Right lobe of liver (tissue), 6 donors: ENCODE measurements at places on chromosomes 1 and 21. TPM values are rescaled to one million over a fixed set of nuclear protein-coding genes. Genes with fewer than 3 reads are reported as not detected.

Gene NBPF6
- not detected for total RNA-seq

Gene TMEM81
- total RNA-seq, result 2.2 TPM

Gene C1orf146
- total RNA-seq, result not detected

DNA sequence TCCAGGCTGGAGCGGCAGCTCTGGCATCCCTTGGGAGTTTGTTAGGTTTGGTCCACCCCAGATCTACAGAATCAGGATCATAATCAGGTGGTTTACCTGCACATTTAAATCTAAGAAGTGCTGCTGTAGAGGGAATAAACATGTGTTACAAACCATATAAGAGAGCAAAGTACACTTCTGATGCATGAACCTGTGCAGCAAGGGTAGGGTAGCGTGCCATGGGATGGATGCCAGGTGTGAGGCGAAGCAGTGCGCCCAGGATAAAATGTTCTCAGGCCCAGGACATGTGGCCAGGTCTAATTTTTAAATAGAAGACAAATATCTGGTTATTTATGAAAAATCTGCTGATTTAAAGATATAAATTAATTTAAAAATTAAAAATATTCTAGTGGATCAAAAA, 308.8 kb upstream of the USP24 start:
- no peak overlapping the region for H3K4me3 ChIP-seq
- H3K27me3 ChIP-seq, result no peaks in the 10 kb centered on the region
- H3K4me1 ChIP-seq, result no peaks in the 10 kb centered on the region
- peak; percentile 51 for DNase-seq
- no peak overlapping the region for H3K27ac ChIP-seq

GRCh38 chr1:153322568-153322967, 9.8 kb upstream of the PGLYRP3 start:
- H3K4me3 ChIP-seq, result no peak overlapping the region
- H3K27me3 ChIP-seq, result no peaks in the 10 kb centered on the region
- H3K36me3 ChIP-seq, result no peaks in the 10 kb centered on the region
- no peaks in the 10 kb centered on the region for H3K4me1 ChIP-seq
- no peak for DNase-seq

DNA sequence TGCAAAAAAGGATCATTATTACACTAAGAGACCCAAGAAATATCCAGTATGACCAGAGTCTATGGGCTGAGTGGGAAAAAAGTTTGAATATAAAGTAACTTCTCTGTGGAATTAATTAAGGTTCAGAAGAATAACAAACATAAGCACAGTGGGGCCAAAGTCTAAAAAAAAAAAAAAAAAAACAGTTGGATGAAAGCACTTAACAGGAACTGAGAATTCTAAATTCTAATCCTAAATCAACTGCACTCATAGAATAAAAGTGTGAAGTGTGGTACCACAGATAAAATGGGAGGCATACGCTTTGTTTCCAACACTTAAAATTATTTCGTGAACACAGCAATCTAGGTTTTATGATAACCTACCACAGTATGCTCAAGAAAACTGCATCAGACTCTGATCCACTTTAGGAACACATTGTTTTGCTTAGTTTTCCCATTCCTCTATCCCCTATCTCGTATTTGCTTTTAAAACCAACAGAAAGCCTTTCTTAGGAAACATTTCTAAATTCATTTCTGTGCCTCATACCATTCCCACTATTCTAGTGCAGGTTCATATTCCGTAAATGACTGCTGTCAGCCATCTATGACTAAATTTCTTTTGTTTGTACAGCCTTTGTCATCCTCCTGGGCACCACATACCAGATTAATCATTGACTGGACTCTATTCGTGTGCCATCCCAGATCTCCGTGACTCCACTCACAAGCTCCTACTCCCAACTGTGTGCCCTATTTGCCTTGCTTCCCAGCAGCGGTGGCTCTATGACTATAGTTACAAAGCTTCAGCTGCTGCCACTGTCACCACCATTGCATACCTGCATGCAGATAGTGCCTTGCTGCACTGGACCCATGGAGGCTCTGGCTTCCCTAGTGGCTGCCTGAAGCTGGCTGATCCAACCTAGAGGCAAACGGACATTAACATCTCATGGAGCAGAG, 24.9 kb downstream of the CHML start:
- H3K4me1 ChIP-seq, result no peaks in the 10 kb centered on the region
- peak overlapping the region; percentile 22 for H3K4me3 ChIP-seq
- no peaks in the 10 kb centered on the region for H3K36me3 ChIP-seq
- no peaks in the 10 kb centered on the region for H3K27me3 ChIP-seq
- H3K27ac ChIP-seq, result peak overlapping the region; percentile 75
- DNase-seq, result peak; percentile 76

- H3K4me1 ChIP-seq, result no peaks in the 10 kb centered on the region
- H3K27me3 ChIP-seq, result no peaks in the 10 kb centered on the region
- H3K27ac ChIP-seq, result no peak overlapping the region
- DNase-seq, result no peak
Measured at GRCh38 chr1:119027759-119028158, 39.6 kb upstream of the TBX15 start.

- no peak overlapping the region for H3K4me3 ChIP-seq
- H3K27me3 ChIP-seq, result no peaks in the 10 kb centered on the region
- H3K36me3 ChIP-seq, result no peaks in the 10 kb centered on the region
- no peaks in the 10 kb centered on the region for H3K4me1 ChIP-seq
- DNase-seq, result no peak
- no peak overlapping the region for H3K27ac ChIP-seq
Measured at GRCh38 chr1:65965112-65965996, 172.7 kb downstream of the PDE4B start.

GRCh38 chr21:24897883-24898282, 709.4 kb downstream of the MRPL39 start:
- H3K27ac ChIP-seq, result no peak overlapping the region
- H3K4me3 ChIP-seq, result no peak overlapping the region
- no peak for DNase-seq
- H3K36me3 ChIP-seq, result no peaks in the 10 kb centered on the region
- H3K27me3 ChIP-seq, result no peaks in the 10 kb centered on the region

DNA sequence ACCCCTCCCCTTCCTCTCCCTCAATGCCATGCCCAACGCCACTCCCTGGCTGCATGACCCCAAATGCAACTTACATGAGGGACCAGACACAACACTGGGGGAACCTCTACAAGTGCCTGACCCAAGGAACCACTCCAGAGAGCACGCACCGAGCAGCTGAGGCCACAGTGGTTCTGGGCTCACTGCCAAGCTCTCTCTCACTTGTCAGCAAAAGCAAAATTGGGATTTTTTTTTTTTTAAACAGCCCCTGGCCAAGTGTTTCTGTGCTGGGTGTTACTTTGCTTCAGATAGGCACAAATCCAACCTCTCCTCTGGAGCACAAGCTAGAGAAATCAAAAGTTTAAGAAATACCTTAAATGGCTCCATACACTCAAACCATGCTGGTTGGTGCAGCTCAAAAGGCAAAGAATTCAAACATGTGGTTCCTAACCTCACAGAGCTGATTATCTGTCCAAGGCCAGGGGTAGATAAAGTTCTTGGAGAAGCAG, 363.0 kb downstream of the SETD4 start:
- DNase-seq, result peak; percentile 62
- H3K27me3 ChIP-seq, result no peaks in the 10 kb centered on the region
- peak overlapping the region; percentile 13 for H3K27ac ChIP-seq

DNA sequence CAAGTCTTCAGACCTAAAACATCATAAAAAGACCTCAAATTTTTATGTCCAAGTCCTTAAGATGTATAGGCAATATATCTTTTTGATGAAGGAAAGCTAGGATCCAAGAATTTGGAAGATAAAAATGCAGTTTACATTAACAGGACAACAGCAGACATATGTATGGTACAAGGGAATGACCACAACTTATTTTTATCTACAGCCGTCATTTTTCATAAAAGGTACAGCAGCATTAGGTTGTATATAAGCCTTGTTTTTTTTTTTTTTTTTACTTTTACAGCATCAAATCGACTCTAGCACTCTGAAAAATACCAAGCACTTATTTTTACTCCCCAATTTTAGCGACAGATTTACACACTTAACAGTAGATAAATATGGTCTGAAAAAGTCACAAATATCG, 1.3 kb downstream of the SRSF10 start:
- DNase-seq, result no peak
- H3K27me3 ChIP-seq, result no peaks in the 10 kb centered on the region
- H3K36me3 ChIP-seq, result no peaks in the 10 kb centered on the region
- peak overlapping the region; percentile 74 for H3K4me3 ChIP-seq
